Stimulated activated CD4-positive, alpha-beta T cell treated with anti-CD3 and anti-CD28 coated beads, Interleukin-15, amount 100 ng/mL, for 1 hour (primary cell): ENCODE measurements at places on chromosomes 4 and X.
A peak's percentile ranks its signal among the peaks of the same experiment; 100 is the strongest.

DNA sequence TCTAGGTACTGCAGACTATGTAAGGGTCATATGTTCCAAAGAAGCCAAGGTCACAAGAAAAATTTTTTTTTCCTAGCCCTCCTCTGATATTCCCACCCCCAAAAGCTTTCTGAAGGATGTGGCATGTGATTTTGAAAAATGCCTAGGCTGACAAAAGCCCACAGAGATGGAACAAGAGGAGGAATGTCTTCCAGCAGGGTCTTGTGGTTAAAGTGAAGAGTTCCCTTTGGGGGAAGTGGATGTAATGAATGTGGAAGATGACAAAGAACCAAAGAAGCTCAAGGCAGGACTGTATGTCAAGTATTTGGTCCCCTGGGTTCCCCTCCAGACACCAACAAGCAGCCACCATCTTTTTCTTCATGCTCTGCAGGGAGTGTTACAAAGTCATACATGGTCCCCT, 268.8 kb downstream of the BCOR start:
- no peak for DNase-seq

GRCh38 chr4:126582737-126583136, 1050.0 kb upstream of the INTU start:
- DNase-seq, result no peak

- no peak for DNase-seq
Observed at GRCh38 chrX:136453771-136454170, 34.0 kb upstream of the BRS3 start.

DNA sequence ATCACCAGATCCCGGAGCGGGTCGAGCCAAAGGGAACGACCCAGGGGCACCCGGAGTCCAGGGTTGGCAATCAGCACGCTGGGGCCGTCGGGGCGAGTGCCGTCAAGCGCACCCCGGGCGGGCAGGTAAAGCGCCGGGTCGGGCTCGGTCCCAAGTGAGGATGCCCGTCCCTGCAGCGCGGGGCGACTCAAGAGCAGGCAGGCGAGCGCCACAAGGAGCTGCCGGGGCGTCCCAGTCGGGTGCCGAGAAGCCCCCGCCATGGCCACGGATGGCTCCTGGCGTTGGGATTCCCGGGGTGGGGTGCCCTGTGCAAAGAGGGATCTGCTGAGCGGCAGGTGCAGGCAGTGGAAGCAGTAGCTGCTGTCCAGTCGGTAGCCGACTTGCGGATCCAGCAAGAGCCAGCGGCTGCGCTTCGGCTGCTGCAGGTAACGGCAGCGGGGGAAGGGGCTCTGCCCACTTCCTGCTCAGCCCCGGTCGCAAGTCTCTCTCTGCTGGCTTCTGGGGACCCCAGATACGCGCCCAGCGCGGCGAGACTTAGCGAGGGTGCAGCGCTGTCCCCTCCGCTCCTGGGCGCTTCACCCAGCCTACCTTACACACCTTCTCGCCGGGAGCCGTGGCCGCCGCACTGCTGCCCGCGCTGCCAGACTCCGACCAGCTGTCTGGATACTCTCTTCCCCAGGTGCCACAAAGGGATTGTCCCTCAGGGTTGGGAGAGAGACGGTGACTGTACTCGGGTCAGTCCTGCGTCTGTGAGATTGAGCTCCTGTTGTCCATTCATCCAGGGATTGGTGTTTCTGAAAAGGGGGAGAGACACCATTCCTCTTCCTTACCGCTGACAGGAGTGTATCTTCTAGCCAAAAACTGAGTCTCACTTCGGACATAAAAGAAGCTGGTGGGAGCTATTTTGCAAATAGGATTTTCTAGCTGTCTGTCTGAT, at the start of gene FREM3:
Gene FREM3, minus strand, starts transcription at position 260 of the 937 bp plus-strand sequence. Its CDS starts 0 bp downstream, at position 260.
- no peak for DNase-seq

DNA sequence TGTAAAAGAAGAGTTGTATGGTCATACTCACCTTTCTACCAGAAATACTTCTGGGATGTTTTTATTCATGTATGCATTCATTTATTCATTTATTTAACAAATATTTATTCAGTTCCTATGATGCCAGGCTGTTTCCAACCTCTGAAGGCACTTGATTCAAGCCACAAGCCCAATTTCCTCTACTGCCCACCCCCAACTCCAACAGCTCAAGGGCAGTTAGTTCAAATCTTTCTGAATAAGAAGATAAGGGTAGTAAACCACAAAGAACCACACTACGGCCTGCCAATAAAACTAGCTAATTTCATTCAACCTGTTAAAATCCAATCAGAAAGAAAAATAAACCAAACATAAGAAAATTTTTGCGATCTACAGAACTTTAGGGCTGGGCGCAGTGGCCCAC, 31.2 kb downstream of the LRBA start:
- DNase-seq, result no peak

DNA sequence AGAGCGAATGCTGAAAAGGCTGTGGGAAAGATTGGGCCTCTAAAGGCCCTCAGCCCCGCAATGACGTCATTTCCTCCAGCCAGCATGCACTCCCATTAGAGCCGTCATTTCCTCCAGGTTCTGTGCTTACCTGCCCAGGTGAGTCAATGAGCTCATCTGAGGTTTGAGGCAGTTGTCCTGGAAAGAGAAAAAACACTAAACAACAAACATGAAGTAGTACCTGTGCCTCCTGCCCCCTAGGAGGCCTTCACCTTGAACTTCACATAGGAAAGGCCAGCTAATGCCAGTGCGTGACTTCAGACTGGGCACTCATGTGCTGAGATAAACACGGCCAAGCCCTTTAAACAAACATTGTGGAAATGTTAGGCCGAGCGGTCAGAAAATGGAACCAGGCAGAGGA, 55.9 kb downstream of the FHDC1 start:
- DNase-seq, result no peak

DNA sequence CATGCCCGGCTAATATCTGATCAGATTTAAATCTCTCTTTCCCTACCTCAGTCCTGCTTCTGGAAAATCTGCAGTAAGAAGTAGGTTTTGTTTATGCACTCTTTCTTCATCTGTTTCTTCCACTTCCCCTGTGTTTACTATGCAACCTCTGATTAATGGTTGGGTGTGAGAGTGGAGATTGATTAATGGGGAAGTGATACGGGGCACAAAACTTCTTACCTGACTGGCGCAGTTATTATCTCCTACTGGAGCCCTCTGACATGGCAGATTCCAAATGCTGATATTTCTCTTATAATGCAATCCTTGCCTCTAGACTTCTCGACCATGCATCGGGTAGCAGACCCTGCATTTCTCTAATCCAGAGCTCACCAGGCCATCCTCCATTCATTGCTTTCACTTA, 60.2 kb upstream of the HPGD start:
- no peak for DNase-seq

DNA sequence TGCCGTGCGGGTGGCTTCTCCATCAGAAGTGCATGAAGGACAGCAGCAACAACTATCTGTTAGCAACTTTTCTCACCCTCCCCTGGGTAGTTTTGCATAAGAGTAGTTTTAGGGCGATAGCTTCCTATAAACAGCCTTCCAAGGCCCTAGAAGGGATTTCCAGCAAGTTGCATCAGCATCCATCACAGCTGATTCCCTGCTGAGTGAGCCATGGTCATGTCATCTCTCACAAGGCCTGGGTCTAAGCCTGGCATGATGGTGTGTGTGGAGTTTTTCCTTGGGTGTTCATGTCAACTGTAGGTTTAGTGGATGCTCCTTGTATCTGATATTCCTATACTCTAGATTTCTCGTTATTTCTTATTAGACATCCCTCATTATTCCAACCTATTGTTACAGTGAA, 2324.7 kb upstream of the AGA start:
- DNase-seq, result no peak

GRCh38 chr4:183940864-183941263, 35.8 kb downstream of the STOX2 start:
- DNase-seq, result no peak

GRCh38 chr4:142500966-142501365, 345.1 kb downstream of the INPP4B start:
- DNase-seq, result no peak

DNA sequence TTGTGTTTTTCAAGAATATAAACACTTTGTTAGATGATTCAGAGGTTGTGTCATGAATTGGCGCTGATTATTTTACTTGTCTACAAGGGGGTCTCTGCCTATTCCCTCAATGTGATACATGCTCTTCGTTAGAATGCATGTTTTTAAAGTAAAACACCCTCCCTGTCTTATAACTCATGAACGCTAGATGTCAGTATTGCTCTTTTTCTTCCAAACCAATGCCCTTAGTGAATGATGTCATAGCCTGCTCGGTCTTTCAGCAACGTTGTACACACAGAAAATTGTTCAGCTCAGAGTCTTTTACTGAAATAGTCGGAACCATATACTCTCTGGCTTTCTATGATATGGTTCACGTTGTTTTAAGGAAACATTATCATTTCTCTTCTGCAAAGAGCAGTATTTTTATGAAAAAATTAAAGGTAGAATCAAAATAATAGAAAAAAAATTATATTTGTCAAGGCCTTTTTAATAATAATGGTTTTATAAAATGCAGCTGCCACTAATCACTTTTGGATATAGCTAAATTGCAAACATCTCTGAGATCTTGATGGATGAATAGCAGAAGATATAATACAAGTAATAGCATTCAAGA, 292.9 kb downstream of the TLL1 start:
- no peak for DNase-seq

DNA sequence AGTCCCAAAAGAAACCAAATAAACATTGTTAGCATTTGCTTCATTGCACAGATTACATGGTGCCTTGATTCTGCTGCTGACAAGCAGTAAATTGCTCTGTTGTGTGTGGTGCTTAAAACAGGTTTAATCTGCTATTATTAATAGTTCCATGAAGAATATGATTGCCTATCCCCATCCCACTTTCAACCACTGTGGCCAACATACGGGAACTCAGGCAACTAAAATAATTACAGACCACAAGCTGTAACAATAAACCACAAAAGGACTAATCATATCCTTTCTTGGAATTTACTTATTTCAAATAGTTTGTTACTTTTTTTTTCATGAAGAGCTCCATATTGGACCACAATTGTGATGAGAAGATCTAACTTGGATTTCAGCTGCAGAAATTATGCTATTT, 131.5 kb downstream of the PACRGL start:
- no peak for DNase-seq

DNA sequence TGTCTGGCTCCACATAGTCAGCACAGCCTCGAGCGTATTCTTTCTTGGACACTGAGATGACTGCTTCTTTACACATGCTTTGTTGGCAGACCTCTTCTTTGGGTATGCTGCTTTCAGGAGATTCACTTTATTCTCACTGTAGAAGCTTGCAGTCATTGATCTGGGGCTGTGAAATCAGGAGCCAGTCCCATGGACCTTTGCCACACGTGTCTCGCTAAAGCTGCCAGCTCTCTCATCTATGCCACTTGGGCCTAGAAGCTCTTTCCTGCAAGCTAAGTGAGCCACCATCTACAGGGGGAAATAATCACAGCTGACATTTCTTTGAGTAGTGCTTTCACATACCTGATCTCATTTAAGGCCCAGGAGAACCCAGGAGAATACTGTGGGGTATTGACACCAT, 5.0 kb downstream of the RASL11B start:
- DNase-seq, result no peak

DNA sequence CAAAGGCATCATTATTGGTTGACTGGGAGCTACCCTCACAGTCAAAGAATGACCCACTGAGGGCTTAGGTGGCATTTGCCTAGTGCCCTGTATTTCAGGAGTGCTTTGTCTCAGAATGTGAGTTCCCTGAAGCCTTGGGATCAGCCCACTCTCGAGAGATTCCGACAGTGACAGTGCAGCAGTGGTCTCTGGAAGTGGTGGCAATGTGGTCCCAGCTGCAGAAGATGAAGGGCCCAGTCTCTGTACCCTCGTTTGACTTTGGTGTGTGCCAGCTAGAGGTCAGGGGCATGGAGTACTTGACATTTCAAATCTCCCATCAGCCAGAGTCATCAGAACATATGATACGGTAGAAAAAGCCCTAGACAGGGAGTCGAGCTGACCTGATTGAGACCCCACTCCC, 153.7 kb downstream of the EFNB1 start:
- no peak for DNase-seq

DNA sequence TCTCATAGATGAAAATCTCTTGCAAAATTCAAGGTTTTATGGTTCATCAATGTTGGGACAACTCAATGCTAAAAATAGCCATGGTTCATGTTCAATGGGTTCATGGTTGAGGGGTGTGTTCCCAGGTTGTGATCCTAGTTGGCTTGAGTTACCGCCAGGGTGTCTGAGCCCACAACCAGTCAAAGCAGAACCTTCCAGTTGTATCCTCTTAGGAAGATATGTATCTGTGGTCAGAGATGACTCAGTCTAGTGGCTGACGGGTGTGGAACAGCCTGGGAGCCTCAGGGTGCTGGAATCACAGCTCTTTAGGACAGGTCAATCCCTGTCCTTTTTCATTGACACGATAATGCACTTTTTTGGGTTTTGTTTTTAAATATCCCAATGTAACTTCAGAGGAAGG, 192.3 kb upstream of the NR3C2 start:
- DNase-seq, result no peak

GRCh38 chrX:132218100-132218812, 991 bp downstream of the RAP2C start:
- peak; percentile 57 for DNase-seq

DNA sequence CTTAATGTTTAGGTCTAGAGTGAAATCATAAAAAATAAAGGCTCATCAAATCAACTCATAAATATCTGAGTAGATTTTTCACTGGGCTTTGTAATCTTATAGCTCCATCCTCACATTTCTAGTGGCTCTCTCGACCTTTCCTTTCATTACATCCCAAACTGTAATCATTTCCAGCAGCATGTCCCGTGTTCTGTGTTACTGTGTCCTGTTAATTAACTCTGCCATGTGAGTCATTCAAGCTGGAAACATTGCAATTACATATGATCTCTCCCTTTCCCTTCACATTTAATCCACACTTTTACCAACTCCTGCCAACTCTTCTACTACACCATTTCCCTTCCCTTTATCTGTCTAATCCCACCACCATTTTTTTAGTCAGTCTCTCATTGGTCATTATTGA, 75.5 kb downstream of the UGT8 start:
- no peak for DNase-seq

DNA sequence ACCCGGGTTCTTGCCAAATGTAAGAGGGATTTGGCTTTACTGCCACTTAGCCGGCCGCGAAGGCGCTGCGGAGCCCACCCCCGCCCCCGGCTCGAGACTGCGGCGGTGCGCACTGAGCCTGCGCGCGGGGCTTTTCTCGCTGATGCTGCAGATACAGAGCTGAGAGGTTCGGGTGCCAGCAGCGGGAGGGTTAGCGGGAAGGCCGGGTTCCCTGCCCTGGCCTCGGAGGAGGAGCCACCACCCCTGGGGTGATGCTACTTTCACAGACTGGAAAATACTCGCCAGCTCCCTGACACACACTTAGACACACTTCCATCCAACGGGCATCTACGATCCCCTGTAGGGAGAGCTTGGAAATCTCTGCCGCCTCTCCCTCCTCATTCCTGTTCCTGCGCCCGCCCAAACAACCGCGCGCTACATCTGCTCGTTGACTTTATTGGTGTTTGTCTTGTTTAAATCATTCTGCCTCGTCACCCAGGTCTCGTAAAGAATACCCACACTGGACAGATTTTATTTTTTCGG, 2.1 kb upstream of the PCDH7 start:
- no peak for DNase-seq

DNA sequence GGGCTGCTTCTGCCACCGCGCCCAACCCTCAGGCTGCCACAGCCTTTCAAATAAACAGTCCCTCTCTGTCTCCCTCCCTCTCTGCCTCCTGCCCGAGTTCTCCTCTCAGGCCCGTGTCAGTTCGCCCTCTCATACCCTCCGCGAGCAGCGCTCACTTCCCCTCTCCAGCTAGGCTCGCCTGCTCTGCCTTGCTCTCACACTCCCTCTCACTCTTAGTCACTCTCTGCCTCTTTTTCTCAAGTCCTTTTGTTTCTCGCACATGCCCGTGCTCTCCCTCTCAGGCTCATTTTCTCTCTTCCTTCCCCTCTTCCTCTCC, 3.2 kb downstream of the EFNB1 start:
- no peak for DNase-seq
